Mesendoderm (in vitro differentiated cells): ENCODE measurements at places on chromosomes 4 and X.

DNA sequence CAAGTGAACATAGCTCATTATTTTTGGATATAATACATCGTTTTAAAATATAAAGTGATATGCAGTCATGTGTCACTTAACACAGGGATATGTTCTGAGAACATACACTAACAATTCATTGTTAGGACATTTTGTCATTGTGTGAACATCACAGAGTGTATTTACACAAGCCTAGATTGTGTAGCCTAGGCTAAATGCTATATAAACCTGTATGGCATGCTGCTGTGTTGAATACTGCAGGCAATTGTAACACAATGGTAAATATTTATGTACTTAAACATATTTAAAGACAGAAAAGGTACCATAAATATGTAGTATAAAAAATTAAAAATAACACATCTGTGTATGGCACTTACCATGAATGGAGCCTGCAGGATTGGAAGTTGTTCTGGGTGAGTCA lies 44.9 kb upstream of the GPRIN3 start:
- no peak for DNase-seq

DNA sequence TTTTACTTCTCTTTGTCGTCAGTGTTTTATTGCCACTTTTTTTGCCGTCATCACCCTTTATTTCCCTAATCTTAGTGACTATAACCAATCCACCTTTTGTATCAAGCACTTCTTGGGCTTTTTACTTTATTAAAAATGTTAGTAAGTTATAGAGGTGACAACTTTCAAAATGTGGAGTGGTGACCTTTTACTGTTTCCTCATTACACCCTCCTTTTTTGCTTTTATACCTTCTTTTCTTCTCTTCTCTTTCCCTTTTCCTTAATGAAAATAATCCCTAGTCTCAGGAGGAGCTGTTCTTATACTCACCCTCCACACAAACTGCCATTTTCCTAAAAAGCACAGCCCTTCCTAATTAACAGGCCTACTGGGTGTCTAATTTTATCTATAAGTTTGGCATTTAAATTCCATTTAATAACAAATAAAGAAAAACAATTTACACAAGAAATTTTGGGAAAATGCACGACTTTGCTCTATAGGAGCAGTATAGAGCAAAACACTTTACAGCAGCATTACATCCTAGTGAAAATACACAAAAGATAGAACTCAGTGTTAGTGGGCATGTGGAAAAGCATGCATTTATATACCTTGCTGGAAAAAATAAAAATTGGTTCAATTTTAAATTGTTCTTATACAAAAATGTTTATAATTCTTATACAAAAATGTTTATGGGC lies 27.3 kb downstream of the BBS12 start:
- DNase-seq = no peak

GRCh38 chr4:79241846-79242245 lies 84.0 kb downstream of the NAA11 start:
- peak; percentile 92 for DNase-seq

DNA sequence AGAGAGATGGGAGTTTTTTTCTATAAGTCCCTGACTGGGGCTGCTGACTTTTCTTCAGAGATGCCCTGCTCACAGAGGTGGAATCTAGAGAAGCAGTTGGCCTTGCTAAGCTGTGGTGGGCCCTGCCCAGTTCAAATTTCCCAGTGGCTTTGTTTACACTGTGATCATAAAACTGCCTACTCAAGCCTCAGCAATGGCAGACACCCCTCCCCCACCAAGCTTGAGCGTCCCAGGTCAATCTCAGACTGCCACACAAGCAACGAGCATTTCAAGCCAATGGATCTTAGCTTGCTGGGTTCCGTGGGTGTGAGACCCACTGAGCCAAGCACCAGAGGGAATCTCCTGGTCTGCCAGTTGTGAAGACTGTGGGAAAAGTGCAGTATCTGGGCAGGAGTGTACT lies 199.8 kb upstream of the WDFY3 start:
- DNase-seq = no peak

GRCh38 chrX:1093586-1094421 lies 118.6 kb downstream of the CRLF2 start:
- no peak for DNase-seq

DNA sequence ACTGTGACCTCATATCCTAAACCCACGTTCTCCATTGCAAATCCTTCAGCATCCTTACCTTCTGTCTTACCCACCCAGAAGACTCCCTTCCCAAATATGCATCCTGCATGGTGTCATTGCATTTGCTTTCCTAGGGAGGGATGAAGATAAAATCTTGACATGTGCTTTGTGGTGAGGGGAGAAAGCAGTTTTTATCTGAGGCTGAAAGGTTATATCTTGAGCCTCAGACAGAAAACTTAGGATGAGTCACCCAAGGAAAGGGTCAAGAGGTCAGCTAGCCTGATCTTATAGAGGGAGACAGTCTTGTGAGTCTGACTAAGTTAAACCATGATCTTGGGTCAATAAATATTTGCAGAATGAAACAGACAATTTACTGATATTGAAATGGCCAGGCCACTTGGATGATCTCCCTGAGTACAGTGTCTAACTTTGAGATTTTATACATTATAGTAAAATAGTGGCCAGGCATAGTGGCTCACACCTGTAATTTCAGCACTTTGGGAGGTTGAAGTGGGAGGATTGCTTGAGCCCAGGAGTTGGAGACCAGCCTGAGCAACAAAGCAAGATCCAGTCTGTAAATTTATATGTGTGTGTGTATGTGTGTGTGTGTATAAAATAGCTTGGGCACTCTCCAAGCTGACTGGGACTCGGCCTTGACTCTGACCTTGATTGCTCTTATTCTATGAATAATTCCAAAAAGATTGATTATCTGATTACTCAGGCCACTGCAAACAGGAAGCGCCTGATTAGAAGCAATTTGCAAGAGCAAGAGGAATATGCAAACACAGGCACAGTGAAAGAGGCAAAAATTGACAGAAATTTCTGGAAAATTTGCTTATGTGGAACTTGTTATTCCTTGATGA lies 15.4 kb upstream of the FAM9C start:
- peak; percentile 46 for DNase-seq

GRCh38 chr4:37715889-37716402 lies 29.8 kb upstream of the RELL1 start:
- peak; percentile 5 for DNase-seq
